ENCODE measurements at places on chromosomes 1 and 21.

GRCh38 chr1:87833166-87833565 is 504.5 kb downstream of the LMO4 start:
- no peak for DNase-seq

DNA sequence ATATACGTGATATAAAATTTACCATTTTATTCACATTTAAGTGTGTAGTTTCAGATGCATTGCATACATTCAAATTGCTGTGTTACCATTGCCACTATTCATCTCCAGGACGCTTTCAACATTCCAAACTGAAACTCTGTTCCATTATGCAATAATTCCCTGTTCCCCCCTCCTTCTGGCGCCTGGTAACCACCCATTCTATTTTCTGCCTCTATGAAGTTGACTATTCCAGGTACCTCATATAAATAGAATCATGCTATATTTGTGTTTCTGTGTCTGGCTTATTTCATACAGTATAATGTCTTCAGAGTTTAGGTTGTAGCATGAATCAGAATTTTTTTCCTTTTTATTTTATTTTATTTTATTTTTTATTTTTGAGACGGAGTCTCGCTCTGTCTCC is 41.7 kb downstream of the SLC22A15 start:
- no peak for DNase-seq

DNA sequence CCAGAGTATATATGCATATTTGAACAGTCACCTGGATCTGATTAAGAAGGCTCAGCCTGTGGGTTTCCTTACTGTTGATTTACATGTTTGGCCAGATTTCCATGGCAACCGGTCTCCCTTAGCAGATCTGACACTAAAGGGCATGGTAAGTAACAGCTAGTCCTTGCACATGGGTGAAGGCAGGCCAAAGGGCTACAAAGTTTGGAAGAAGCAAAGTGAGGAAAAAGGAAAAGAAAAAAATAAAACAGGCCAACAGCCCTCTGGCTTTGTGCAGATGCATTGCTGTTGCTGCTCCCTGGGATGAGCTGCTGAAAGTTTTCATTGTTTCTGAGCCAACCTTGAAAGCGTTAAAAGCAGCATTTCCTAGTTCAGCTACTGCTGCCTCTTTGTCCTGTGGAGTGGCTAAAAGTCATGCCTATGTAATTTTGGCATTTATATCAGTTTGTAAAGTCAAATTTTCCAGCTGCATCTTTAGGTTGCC is 176.5 kb upstream of the HOOK1 start:
- DNase-seq: no peak

DNA sequence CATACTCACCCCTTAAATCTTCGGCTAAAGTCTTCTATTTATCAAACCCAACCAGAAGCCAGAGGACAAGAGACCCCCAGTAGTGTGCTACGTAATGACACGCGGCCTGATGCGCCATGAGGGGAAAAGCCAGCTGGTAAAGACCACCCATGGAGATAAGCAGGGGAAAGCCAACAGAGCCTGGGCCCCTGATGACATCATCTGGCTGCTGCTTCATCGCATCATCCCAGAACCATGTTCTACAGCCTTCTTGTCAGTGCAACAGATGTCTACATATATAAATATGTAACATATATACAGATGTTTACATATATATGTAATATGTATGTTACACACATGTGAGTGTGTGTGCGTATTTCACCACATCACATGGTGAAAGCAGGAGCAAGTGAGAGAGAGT is 81.7 kb upstream of the VANGL1 start:
- DNase-seq: no peak

DNA sequence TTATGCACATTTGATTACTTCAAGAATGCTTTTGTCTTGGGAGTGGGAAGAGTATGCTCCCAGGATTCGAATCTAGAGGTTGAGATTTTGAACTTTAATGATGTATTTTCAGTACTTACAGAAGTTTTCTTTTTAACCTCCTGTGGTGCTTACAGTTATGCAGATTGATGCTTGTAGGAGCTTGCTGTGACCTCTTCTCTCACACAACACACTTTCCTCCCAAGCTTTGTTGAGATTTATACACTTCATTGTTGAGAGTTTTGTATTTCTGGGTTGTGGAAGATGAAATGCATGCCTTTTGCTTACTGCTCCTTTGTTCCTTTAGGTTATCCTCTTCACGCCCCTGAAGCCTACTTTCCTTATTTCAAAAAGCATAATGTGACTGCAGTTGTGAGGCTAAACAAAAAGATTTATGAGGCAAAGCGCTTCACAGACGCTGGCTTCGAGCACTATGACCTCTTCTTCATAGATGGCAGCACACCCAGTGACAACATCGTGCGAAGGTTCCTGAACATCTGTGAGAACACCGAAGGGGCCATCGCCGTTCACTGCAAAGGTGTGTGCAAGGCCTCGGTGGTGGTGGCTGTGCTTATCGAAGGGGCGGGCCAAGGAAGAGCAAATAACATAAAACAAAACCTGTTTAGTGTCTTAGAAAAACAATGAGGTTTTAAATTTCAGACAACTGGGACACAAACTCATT is 75.5 kb upstream of the GPR88 start:
- no peak for DNase-seq

DNA sequence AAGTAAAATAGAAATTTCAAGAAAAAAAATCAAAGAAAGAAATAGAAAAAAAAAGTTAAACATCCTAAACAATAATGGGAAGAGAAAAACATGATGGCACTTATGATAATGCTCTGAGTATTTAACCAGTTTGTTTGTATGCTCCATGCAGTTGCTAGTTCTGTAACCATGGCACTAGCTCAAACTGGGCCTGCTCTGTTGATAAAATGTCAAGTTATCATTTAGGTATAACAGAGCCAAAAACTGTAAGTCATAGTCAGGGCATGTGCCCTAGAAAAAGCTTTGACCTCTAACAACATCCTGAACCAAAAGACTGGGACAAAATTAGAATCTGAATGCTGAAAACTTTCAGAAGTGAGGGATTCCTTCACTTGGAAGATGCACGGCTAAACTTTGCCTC is 148.9 kb downstream of the KCNT2 start:
- no peak for DNase-seq

DNA sequence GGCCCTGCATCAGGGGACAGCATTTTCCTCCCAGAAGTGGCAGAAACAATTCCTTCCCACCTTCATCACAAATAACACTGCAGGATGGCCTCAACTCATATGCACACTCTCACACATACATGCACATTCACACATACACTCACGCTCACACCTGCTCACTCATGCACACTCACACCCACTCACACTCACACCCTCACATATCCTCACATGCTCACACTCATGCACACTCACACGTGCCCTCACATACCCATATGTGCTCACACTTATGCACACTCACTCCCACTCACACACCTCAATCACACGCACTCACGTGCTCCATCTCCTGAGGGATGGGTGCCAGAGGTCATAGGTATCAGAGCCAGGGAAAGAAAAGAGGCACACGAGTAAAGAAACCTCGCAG is 77.1 kb downstream of the NFASC start:
- DNase-seq: no peak

- no peak for DNase-seq
These were observed 19.3 kb upstream of the PTPRC start for GRCh38 chr1:198619375-198620140.

DNA sequence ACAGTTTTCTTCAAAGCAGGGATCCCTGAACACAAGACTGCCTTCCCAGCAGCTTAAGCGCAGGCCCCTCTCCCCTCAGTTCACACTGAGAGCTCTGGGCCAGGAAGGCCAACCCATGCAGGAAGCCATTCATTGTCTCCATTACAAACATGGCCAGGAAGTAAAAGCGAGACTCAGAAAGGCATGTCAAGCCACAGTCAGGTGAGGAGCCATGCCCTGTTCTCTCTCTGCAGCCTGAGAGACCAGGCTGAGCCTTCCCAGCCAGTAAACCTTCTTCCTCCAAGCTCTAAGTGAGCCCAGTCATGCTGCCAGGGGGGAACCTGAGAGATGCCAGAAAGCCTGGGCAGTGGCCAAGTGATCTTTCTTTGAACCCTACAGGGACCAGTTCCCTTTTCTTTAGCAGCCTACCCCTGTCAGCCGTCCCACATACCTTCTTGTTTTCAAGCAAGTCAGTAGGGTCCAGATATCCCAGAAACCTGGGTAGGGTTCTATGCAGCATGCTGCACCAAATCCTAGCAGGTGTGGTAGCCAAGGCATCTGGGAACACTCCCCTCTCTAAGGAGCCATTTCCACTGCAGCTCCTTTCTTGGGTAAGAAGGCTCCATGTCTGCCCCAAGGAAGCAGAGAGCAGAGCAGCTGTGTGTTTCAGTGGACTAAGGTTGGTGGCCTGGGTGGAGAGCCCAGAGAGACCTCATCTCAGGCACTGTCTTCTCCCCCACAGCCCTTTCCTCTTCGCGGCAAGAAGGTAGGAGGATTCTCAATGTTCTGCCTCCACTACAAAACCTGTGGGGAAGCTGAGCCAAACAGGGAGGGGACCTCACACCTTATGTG is 977 bp downstream of the TRAF3IP3 start:
- no peak for DNase-seq

GRCh38 chr1:8133657-8134430 is 107.7 kb upstream of the ERRFI1 start:
- no peak for DNase-seq

DNA sequence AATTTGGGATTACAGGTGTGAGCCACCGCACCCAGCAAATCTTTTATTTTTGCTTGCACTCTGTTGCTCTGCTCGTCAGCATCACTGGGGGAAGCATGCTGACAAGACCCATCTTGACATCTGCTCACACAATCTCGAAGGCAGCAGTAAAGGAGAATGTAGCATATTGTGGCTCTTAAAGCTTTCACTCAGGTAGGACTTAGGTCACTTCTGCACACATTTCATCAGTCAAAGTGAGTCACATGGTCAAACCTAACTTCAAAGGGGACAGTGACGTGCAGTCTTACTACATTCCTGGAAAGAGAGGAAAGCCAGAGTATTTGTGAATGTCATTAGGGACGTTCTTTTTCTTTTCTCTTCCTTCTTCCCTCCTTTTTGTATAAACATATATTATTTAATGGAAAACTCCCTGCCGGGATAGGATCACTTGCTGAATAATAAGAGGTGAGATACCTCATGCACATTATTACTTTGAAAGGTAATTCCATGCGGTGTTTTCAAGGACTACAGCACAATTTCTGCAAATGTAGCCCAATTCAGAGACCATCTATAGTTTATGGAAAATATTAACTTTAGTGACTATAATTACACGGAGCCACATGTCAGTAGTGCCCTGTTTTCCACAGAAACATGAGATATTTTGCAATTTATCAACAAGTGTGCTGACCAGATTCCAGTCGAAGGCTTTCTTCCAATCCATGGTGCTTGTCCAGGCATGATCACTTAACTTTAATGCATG is 19.3 kb upstream of the ACBD6 start:
- DNase-seq: no peak
